Placental epithelial cell (primary cell): ENCODE measurements at places on chromosomes 3 and 15. TPM values are rescaled to one million over a fixed set of nuclear protein-coding genes. Genes with fewer than 3 reads are reported as not detected.

CHRNA3 gene
- total RNA-seq = not detected in 2 replicates

SEMA3G gene
- not detected in 2 replicates for total RNA-seq

CPNE4 gene
- total RNA-seq = not detected in 2 replicates

KBTBD13 gene
- not detected in 2 replicates for total RNA-seq

GPR149 gene
- total RNA-seq = not detected in 2 replicates

ISLR2 gene
- total RNA-seq = not detected in 2 replicates

ATR gene
- total RNA-seq = 16.5 and 18.7 TPM in 2 replicates

FANCD2 gene
- 6.3 and 9.7 TPM in 2 replicates for total RNA-seq

GOLGA8M gene
- 1.3 TPM in 1 of 2 replicates, not detected in the other for total RNA-seq

SNRPN gene
- total RNA-seq = 91.0 and 141 TPM in 2 replicates

MESP2 gene
- total RNA-seq = 0.39 and 0.54 TPM in 2 replicates

KIF23 gene
- total RNA-seq = 12.2 and 24.0 TPM in 2 replicates

FSTL1 gene
- 985 and 1,689 TPM in 2 replicates for total RNA-seq

IL17RB gene
- total RNA-seq = under 0.01 and 0.11 TPM in 2 replicates

SAMMSON gene
- not detected in 2 replicates for total RNA-seq

HYAL1 gene
- total RNA-seq = 2.4 and 4.2 TPM in 2 replicates

PSMA4 gene
- total RNA-seq = 110 and 239 TPM in 2 replicates

SSUH2 gene
- 0.11 and 0.39 TPM in 2 replicates for total RNA-seq

CP gene
- 1.1 TPM in 1 of 2 replicates, not detected in the other for total RNA-seq

GOLGA8O gene
- 0.43 TPM in 1 of 2 replicates, not detected in the other for total RNA-seq

AMT gene
- 2.2 and 5.1 TPM in 2 replicates for total RNA-seq

FBXO40 gene
- total RNA-seq = not detected in 2 replicates

IGDCC3 gene
- total RNA-seq = 0.33 and 7.1 TPM in 2 replicates

CCR9 gene
- total RNA-seq = not detected in 2 replicates

GOLGA6A gene
- 0.39 and 0.54 TPM in 2 replicates for total RNA-seq

ABI3BP gene
- 17.0 and 36.5 TPM in 2 replicates for total RNA-seq

C3orf80 gene
- total RNA-seq = 0.11 TPM in 1 of 2 replicates, not detected in the other

SLC2A2 gene
- 0.11 TPM in 1 of 2 replicates, not detected in the other for total RNA-seq

TUSC7 gene
- not detected in 2 replicates for total RNA-seq

PSTPIP1 gene
- 0.39 and 0.76 TPM in 2 replicates for total RNA-seq

MEX3B gene
- total RNA-seq = 5.1 and 6.7 TPM in 2 replicates

SI gene
- not detected in 2 replicates for total RNA-seq

SLC25A20 gene
- total RNA-seq = 9.4 and 16.1 TPM in 2 replicates

MUC20 gene
- 1.1 and 12.6 TPM in 2 replicates for total RNA-seq

SEMA3B gene
- 11.8 and 14.9 TPM in 2 replicates for total RNA-seq
